ENCODE measurements at places on chromosomes 1 and 21.
A peak's percentile ranks its signal among the peaks of the same experiment; 100 is the strongest.

DNA sequence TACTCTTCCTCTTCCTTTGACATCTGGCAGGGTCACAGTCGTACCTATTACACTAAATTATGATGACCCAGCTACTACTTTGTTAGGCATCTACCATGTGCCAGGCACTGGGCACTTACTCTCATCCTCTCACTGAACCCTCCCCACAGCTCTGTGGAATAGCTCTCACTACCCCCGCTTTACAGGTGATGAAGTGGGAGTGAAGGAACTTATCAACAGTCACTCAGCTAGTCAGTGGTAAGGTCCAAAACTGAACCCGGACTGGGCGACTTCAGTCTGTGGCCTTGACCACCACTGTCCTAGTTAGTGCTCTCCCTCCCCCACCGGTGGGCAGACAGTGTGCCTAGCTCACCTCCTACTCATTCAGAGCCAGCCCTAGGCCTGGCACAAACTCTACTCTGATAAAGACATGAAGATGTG is 12.3 kb downstream of the ADGRB2 start:
- DNase-seq = no peak

DNA sequence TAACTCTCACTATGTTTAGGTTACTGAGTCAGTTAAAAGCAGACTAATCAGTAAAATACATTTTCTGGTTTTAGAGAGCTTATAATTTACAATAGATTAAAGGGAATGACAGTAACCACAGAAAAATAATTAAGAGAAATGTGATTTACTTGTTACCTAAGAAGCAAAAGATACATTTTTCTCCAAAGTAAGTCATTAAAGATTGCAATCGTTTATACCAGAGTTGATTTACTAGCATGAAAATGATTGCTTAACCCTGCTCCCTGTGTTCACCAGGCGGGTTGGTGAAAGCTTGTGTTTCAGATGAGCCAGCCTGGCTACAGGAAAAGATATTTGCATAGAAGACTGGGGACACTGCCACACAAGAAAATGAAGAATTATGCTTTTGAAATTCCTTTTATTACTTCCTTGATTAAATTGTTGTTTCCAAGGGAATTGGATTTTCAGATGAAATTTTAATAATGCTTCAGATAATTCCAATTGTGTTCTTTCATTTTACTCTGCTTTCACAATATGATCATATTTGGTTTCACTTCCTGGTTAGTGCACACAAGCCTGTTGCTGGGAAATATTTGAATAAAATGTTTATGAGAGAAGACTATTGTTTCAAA is 27.9 kb downstream of the LRRC8B start:
- peak; percentile 82 for DNase-seq

GRCh38 chr1:48773133-48773532 is 3.6 kb downstream of the BEND5 start:
- DNase-seq = no peak

DNA sequence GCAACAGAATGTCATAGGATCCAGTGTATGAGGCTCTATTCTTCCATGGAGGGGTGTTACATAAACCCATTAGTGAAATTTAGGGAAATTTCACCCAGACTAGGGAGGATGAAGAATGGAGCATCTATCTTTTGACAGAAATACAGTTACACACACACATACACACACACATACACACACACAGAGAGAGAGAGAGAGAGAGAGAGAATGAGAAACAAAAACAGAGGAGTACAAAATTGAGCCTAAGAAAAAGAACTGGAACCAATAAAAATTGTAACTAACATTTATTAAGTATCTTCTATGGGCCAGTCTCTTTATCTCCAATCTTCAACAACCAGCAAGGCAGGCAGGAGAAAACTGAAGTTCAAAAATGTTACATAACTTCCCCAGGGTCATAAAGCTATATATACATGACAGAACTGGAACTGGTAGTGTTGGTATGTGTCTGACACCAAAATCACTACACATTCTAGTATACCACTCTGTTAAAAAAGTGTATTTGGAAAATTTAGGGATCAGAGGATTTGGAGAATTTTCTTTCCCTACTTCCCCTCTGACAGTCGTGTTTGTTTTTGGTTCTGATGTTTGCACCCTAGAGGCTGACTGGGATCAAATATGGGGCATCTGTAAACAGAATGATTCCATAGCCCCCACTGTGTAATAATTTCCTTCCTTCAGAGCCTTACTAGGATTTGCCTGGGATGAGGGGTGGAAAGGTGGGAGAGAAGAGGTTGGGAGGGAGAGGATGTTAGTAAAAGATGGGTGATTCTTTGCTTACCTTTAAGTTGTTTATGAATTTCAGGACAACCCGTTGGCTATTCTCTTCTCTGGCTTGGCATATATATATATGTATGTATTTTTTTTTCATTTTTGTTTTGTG is 1.0 kb upstream of the ZFYVE9 start:
- DNase-seq = no peak

DNA sequence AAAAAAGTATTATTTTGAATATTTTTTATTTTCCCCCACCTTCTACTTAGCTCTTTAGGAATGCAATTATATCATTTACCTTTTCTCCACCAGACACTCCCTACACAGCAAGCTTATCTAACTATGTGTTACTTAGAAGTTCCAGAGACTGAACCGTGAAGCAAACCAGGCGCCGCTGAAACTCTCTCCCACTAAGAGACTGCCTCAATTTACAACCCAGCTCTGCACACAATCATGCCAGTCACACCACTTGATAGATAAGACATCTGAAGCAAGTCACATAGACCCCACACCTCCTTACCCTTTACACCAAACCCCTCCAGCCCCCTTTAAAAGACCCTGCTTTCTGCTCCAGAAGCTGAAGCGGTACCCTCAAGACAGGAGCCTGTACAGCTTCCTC is 245.5 kb downstream of the S1PR1 start:
- DNase-seq = no peak

GRCh38 chr1:47991673-47992072 is 5.5 kb downstream of the TRABD2B start:
- DNase-seq = no peak

- DNase-seq = no peak
Observed at GRCh38 chr1:229397762-229398161, 36.1 kb downstream of the ACTA1 start.

GRCh38 chr1:220791285-220791684 is 4.6 kb downstream of the MTARC1 start:
- DNase-seq = peak; percentile 74

GRCh38 chr21:21622460-21623234 is 624.4 kb downstream of the NCAM2 start:
- DNase-seq = no peak

DNA sequence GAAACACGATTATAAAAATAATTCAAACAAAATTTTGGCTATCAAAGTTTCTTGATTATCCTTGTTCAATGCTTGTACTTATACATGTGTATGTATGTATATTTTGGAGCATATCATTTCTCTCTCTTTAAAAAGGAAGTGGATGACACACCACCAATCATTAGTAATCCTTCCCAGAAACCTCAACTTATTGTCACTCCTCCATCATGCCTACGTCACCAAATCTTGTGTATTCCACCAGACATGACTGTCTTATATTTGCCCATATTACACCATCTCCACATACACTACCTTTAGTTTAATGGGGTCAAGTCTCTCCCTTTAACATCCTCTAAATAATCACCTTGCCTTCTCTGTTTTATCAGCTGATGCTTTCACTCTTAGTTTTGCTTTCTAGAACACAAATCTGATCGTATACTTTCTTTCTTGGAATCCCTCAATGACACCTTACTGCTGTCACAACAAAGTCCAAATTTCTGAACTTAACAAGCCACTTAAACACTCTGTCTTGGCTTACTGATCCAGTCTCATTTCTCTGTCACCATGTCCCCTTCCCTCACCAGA is 124.0 kb downstream of the BRINP3 start:
- no peak for DNase-seq

DNA sequence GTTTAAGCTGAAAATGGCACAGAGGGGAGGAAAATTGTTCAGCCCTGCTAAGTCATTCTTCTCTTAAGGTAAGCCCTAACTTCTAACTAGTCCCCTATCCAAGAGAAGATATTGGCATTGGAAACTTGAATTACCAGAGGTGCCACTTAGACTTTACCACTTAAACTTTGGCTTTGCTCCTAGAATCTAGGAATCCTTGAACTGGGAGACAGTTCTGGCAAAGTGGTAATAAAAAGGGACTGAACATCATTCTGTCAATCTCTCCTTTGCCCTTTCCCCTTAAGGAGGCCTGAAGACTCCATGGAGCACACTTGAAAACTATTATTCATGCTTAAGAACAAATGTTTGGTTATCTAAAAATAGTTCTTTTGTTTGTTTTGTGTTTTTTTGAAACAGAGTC is 8.4 kb downstream of the ATP1A4 start:
- DNase-seq = no peak

DNA sequence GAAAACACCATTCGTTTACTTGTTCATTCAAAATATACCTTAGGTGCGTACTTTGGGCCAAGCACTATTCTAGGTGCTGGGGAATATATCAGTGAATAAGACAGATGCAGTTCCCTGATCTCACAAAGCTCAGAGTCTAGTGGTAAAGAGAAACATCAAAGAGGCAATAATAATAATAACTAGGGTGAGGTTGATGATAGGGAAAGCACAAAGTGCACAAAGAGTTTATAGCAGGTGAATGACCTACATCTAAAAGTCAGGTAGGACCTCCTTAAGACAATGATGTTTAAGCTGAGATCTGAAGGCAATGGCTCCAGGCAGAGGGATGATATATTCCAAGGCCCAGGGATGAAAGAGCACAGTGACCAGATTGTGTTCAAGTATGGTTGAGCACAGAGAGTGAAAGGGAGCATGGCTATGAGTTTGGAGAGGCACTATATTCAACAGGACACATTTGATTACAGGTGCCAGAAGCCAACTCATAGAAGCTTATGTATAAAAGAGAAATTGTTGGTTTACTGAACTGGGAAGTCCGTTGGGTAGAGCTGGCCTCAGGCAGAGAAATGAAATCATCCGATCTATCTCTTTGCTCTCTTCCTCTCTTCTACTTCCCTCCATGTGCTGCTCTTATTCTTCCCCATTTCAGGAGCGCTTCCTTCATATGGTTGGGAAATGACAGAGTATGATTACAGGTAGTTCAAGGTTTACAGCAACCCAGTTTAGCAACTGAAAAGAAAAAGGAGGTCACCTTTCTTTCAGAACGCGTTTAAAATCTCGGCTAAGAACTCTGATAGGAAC is 23.0 kb upstream of the CCT8 start:
- no peak for DNase-seq

DNA sequence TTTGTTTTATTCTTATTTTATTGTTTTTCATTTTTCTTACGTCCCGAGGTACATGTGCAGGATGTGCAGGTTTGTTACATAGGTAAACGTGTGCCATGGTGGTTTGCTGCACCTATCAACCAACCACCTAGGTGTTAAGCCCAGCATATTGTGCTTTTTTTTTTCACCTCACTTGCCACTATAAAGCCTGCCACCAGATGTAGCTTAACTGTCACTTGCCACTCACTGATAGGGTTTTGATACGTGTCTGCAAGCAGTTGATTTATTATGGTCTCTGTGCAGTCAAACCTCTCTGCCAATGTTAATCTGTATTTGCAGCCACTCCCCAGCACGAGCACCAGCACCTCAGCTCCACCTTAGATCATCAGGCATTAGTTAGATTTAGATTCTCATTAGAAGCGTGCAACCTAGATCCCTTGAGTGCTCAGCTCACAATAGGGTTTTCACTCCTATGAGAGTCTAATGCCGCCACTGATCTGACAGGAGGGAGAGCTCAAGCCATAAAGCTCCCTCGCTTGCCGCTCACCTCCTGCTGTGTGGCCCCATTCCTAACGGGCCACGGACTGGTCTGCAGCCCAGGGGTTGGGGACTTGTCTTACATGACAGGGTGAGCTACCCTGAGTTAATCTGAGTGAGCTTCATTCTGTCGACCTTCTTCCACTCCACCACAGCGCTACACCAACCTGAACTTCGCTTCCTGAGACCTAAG is 17.9 kb upstream of the ABCG1 start:
- peak; percentile 16 for DNase-seq

GRCh38 chr1:183987593-183988318 is 49.8 kb downstream of the COLGALT2 start:
- DNase-seq = no peak

- DNase-seq = no peak
Observed at GRCh38 chr1:32104127-32104526, 3.7 kb upstream of the KPNA6 start.

DNA sequence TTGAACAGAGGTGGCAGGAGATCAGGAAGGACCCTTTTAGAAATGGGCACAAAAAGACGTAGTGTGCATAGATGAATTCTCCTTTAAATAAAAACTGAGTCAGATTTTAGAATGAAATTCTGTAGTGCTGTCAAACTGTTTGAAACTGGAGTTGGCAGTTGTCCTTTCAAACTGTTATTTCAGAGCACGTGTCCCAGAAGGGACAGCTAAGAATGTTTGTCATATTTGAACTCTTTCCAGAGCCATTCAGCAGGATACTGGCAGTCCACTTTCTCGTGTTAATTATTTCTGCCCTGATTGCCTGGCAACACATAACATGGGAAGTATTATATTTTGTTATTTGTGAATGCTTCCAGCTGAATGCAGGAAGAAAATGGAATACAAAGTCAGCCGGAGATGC is 212.3 kb upstream of the DPYD start:
- no peak for DNase-seq

GRCh38 chr1:73886716-73887115 is 311.3 kb downstream of the LRRIQ3 start:
- DNase-seq = no peak

- DNase-seq = no peak
Observed at GRCh38 chr1:32813941-32814739, 3.0 kb downstream of the YARS1 start.

DNA sequence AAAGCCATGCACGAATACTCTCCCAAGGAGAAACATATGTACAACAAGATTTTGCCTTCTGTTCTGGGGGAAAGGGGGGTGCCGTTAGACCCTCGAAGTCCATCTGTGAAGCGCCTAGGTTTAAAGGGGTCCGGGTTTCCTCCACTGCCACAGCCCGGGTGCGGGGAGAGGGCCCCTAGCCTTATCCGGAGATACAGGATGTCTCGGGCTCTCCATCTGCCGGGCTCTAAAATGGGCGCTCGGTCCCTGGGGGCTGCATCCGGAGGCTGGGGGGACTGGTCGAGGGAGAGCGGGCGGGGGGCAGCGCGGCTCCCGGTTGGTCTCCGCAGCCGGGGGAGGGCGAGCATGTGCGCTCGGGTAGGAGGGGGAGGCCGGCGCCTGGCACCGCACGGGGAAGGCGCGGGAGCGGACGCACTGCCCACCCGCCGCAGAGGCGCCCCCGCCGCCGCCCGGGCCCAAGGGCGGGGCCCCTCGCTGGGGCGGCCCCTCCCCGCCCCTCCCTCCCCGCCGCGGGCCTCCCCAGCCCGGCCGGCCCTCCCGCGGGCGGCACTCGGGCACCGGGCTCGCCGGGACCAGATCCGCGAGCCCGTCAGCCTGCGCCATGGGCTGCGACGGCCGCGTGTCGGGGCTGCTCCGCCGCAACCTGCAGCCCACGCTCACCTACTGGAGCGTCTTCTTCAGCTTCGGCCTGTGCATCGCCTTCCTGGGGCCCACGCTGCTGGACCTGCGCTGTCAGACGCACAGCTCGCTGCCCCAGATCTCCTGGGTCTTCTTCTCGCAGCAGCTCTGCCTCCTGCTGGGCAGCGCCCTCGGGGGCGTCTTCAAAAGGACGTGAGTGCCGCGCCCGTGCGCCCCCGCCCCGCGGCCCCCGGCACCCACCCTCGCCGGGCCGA is 63.1 kb downstream of the ELK4 start:
- DNase-seq = no peak

All from DMS153 (cell line).